Hematopoietic multipotent progenitor cell treated with erythropoietin and hydrocortisone succinate and interleukin-3 and kit ligand, for 8 days (in vitro differentiated cells): ENCODE measurements at places on chromosomes 12 and 14.

DNA sequence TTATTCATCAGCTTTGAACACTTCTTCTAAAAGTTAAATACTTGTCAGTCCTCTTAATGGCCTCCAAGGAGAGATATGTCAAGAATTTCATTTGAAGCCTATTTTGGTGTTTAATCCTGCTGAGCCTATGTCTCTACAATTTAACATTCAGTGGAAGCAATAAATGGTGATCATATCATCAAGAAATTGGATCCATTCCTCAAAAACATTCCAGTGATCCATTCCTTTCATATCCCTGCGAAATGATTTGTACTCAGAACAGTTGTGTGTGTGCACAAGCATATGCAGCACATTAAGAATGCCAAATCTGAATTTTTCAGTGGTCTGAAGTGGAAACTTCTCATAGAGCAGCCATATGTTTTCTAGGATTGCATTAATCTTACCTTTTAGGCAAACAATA, 373.7 kb upstream of the SYT1 start:
- no peak for DNase-seq

DNA sequence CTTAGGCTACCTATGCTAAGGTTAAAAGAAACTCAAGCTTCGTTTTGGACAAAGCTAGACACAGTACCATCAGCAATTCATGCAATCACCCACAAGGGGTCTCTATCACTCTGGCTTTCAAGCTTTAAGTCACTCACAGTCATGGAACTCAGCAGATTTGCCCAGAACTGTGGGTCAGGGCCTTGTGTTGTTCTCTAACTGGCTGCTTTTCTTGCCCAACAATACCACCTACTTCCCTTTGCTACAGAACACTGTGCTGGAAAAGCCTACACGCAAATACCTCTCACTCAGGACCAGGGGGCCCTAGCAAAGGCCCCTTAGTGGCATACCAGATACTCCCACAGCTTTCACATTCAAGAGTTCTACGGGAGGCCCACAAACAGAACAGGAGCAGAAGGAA, 9.1 kb downstream of the NEMP1 start:
- DNase-seq, result peak; percentile 89

DNA sequence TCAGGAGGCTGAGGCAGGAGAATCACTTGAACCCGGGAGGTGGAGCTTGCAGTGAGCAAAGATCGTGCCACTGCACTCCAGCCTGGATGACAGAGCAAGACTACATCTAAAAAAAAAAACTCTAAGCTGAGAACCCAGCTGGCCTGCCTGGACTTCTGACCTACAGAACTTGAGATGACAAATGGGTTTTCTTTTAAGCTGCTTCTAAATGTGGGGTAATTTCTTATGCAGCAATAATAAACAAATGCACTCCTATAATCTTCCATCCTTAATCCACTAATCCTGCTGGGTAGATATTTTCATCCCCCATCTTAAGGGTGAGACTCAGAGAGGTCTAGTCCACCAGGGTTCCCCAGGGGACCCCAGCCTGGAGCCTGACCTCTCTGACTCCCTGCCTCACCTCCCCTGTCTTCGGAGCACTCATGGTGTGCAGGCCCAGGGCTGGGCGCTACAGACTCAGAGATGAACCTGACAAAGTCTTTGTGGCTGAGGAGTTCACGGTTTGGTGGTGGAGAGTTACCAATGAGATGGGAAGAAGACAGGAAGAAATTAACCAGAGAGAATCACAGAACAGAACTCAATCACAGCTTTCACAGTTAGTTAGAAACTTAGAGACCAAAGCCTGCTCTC, 39.7 kb upstream of the BDKRB2 start:
- no peak for DNase-seq

GRCh38 chr12:92471551-92471950, 231.2 kb upstream of the PLEKHG7 start:
- no peak for DNase-seq

DNA sequence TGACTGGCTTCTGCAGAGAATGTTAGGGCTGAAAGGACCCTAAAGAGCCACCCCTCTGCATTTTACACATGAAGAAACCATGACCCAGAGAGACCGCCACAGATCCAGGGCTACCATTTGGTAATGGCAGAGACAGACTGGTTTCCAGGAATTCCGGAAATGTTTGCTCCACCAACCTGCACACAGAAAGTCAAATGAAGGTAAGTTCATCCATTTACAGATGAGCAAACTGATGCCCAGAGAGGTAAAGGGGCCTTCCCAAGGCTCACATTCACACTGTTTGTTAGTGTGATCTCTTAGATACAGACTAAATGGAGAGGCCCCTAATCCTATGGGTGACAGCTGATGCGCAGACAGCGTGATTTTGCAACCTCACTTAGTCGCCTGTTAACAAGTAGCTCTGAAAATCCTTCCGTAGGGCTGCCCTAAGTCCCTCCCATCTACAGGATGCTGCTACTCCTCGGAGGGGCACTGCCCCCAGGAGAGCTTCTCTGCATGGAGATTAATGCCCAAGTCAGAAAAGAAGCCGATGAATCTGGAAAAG, 33.8 kb downstream of the ZFP36L1 start:
- no peak for DNase-seq

GRCh38 chr12:51471111-51471864, 46.7 kb downstream of the SLC4A8 start:
- no peak for DNase-seq

GRCh38 chr14:35861204-35861868, 35.2 kb downstream of the BRMS1L start:
- DNase-seq, result no peak

DNA sequence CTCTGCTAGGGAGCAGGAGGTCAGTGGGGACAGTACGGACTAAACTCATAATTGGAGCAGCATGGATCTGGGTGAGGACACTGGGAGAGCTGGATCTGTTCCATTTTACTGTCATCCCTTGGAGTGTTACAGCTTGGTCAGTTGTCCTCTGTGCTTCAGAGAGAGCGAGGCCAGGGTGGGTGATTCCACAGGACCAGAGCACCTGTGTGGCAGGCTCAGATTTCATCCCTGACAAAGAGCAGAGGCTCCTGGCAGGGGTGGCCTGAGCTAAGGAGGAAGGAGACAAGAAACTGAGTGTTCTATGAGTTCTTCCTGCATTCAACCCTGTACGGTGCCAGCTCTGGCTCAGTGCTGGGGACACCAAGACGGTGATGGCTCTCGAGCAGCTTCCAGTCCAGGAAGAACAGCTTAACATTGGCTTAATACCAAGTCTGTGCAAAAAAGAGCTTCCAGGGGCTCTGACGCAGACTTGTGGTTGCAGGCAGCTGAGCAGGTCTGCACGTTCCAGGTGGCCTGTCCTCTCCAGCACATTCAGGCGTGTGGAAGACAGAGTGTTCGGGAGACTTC, 8.4 kb upstream of the PGF start:
- DNase-seq, result no peak

GRCh38 chr14:90608929-90609341, 207.3 kb downstream of the TTC7B start:
- DNase-seq, result no peak

DNA sequence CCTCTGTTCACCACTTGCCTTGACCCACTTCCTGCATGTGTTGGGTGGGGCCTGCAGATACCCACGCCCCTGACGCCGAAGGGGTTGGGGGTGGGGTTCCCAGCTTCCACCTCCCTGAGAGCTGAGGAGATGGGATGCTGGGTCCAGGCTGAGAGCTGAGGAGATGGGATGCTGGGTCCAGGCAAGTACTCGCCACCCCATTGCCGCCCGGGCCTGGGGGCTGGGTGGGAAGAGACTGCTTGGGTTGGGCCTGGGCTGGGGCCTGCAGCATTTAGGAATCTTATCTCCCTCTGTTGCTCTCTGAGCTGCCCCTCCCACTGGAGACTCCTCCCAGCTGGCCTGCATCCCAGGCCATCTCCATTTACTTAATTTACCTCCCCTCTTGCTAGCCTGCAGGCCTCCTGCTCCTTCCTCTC, 17.4 kb downstream of the TEAD4 start:
- peak; percentile 31 for DNase-seq

DNA sequence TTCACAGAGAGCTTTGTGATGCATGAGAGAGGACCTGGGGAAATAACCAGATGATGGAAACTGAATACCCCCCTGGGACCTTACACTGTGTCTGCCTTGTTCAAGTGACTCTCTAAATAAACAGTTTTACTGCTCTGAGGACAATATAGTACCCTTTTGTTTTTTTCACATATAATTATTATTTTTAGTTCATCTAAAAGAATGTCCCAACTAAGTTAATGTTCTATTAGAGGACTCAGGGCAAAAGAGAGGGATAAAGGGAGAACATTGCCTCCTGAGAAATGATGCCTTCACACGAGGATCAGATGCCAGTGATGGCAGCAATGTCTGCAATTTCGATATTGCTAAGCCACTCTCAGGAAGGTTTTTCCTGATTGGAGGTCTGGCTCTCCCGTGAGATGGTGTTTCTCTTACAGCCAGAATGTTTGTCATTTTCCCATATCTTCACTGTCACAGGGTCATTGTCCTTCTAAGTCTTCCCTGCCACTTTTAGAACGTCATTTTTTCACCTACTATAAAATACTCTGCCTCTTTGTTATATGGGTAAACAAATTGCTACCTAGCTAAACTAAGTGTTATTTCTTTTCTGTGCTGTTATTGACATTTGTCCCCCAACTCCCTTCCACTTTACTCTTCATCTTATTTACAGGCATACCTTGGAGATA, 201.6 kb downstream of the RAD51B start:
- DNase-seq, result no peak

DNA sequence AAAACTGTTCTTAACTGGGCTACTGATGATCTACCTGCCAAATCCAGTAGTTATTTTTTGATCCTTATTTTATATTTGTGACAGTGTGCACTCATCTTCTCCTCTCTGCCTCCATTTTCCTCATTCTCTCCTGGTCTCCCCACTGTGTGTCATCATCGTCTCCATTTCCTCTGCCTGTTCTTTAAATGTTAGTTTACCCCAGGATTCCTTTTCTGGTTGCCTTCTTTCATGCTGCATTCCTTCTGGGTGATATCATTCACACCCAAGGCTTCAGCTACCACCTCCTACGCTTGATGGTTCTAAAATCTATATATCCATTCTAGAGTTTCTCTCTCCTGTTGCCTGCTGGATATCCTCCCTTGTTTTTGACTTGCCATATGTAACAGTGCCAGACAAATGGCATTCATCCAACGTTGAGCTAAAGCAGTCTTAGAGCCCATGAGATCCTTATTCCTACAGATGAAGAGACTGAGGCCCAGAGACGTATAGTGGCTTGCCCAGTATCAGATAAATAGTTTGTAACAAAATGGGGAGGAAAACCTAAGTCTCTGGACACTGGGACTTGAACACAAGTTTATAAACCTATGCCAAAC, 109.5 kb downstream of the DIP2B start:
- no peak for DNase-seq

DNA sequence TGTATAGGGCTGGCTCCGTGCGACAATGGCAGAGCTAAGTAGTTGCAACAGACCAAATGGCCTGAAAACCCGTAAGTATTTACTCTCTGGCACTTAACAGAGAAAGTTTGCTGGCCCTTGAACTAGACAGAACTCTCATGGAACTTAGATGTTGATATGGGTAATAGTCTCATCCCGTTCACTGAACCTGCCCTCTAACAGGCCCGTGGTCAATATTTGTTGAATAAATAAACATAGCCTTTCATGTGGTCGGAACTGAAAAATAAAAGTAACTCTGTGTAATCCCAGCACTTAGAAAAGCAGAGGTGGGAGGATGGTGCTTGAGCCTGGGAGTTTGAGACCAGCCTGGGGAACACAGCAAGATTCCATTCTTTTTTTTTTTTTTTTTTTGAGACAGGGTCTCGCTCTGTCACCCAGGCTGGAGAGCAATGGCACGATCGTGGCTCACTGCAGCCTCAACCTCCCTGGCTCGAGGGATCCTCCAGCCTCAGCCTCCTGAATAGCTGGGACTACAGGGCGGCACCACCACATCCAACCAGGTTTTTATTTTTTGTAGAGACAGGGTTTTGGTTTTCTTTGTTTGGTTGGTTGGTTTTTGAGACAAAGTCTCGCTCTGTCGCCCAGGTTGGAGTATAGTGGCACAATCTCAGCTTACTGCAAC, 29.7 kb downstream of the KDM2B start:
- DNase-seq, result no peak

DNA sequence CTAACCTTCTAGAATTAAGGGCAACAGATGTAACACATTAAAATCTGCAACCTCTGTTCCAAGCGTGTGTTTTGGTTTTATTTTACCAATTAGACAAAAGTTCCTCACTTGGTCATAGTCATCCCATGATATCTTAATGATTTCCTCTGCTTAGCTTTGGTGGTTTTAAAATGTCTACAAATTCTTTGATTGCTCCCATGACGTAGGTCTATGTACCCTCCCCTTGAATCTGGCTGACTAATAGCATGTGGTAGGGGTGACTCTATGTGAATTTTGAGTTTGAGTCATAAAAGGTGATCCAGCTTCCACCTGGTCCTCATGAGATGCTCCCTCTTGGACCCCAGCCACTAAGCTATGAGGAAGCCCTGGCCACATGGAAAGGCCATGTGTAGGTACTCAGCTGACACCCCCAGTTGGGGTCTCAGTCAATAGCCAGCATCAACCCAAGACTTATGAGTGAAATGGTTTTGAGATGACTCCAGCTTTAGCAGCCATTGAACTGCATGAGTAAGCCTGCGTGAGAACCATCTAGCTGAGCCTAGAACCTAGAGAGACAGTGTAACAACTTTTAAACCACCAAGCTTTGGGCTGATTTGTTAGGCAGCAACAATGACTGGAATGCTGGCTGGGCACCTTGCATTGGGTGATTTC, 247.1 kb downstream of the MSRB3 start:
- DNase-seq, result no peak

DNA sequence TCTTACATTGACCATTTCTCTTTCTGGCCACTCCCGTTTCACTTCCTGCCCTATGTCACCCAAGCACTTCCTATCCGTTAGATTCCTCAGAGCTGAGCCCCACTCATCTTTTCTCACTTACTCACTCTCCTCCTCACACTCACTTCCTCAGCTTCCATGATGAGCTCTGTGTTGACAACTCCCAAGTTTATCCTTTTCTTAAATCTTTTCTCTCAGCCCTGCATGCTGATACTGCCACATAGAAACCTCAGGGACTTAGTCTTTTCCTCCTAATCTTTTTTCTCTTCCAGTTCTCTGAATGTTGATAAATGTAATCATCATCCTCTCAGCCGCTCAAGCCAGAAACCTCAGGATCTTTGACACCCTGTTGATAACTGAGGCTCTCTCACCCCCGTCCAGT, 99.6 kb downstream of the ANO6 start:
- peak; percentile 14 for DNase-seq

DNA sequence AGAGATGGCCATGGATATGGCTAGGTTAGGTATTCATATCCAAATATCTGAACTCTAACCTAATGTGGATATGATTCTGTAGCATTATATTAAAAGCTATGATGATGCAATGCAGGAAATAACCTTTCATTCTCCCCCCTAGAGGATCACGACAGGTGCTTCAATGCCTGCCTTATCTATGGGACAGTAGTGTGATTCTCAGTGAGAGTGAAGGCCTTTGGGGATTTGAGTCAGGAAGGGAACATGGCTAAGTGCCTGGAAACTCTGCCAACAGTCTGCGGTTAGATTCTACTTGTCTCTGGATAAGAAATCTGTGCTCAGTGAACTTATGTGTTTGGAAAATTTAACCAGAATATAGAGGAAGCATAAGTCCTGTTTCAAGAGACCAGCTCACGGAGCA, 81.8 kb downstream of the SLC38A1 start:
- no peak for DNase-seq

- DNase-seq, result no peak
Measured at GRCh38 chr12:86312232-86312631, 56.0 kb upstream of the MGAT4C start.

- no peak for DNase-seq
Measured at GRCh38 chr14:100679707-100680438, 46.8 kb upstream of the DLK1 start.
